Fibroblast of skin of left biceps (primary cell): ENCODE measurements at places on chromosomes 13 and 19.

GRCh38 chr19:7224209-7224686 lies 70.0 kb downstream of the INSR start:
- DNase-seq, result no peak

DNA sequence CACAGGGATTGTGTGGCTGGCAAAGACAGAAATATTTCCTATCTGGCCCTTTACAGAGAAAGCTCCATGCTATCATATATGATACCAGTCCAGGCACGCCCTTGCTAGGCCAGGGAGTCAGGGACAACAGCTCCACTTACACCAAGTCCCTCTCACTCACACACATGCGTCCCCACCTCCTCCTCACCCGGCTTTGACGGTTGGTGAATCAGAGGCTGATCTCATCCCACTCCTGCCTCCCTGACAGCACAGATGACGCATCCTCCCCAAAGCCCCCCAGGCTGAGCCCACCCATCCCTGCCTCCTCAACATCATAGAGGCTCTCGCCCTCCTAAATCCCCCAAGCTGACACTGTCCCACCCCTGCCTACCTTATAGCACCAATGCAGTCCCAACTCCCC lies 62.7 kb downstream of the F2RL3 start:
- no peak for DNase-seq

DNA sequence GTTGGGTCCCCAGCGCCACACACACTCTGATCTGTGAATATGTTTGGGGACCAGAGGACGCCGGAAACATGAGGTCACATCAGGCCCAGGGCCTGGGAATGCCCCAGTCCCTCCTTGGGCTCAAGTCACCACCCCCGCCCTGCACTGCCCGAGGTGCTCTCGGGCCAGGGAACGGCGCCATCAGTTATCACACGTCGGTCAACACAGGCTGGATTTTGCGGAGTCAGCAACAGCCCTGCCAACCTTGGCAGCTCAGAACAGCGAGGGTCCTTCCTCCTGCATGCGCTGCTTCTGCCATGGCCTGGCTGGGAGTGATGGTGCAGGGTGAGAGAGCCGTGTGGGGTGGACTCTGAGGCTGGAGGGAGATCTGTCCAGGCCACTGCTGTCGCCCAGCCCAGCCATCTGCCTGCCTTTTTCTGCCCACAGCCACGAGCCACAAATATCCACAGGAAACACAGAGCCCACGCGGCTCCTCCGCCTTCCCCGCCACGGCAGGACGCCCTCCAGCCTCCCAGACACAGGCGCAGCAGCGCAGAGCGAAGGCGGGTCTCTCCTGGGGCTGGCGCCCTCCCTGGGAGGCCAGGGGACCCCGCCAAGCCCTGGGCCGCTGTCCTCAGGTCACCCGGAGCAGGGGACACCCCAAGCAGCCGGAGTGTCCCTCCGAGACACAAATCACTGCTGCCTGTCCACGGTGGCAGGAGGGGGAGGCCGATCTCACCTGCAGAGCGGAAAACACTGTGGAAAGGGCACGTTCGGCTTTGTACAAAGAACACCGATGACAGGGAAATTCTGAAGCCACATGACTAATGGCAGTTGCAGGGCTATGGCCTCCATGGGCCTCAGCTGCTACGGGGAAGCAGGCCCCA lies 31.6 kb upstream of the CACTIN start:
- DNase-seq, result no peak

GRCh38 chr13:37495046-37495445 lies 103.5 kb downstream of the POSTN start:
- DNase-seq, result no peak

- no peak for DNase-seq
Measured at GRCh38 chr13:20775961-20776360, 2.2 kb upstream of the EEF1AKMT1 start.

GRCh38 chr13:34034411-34034810 lies 216.5 kb downstream of the RFC3 start:
- DNase-seq, result no peak

DNA sequence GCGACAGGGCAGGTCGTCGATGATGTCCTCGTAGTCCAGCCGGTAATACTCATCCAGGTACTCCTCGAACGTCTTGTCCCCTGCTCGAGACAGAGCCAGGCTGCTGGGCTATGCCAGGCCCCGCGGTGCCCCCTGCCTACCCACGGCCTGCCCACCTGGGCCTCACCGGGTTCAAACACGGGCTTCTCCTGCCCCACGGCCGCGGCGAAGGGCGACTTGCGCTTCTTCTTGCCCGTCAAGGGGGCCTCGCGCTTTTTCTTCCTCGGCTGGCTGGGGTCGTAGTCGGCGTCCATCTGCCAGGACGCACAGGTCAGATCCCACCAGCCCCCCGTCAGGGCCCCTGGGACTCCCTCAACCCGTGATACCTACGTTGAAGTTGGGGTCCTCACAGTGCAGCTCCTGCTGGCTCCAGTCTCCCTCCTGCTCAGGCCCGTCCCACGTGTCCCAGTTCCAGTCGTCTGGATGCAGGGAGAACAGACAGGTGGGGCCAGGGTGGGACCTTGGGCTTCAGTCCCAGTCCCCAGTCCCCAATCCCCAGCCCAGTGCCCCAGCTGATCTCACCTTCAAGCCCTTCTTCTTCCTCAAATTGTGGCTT lies 8.1 kb downstream of the KRI1 start:
- DNase-seq, result no peak

DNA sequence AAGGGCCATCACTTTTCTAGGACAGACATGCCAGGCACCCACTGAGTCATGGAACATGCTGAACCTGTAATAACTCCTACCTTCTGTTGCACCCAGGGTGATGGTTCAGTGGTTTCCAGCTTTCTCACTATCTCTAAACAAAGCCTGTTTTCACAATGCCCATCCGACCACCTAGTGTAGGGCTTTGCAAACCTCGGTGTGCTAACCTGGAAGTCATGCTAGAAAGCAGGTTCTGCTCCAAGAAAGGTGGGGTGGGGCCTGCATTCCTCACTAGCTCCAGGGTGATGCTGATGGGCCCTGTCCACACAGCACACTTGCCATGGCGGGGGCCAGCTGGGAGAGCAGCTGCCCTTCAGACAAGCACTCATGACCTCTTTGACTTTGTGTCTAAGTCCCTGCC lies 43.4 kb downstream of the COL4A2 start:
- DNase-seq, result no peak

DNA sequence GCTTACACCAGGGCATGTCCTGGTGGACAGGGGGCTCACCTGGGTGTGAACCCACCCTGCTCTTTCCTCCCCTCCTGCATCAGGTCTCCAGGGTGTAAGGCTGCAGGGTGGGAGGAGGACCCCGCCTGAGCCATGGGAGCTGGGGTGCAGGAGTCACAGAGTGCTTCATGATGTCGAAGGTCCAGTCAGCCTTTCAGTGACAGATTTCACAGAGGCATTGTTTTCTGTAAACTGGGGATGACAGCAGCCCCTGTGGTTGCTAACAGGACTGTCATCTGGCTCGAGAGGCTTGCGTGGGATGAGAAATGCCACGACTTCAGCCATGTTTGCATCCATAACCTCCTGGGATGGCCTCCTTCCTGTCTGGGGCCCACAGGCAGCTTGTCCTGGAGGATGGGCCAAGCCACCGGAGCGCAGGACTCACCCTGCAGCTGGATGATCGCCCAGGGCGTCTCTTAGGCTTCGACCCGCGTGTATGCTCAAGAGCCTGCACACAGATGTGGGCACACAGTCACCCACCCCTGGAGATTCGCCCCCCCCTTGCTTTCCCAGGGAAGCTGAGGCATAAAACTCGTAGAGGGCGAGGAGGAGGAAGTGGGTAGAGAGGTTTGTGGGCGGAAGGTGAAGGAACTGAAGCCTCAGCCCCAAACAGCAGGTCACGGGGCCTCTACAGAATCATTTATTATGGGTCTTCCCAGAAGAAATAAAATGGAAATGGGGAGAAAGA lies 4.9 kb downstream of the NANOS3 start:
- no peak for DNase-seq

DNA sequence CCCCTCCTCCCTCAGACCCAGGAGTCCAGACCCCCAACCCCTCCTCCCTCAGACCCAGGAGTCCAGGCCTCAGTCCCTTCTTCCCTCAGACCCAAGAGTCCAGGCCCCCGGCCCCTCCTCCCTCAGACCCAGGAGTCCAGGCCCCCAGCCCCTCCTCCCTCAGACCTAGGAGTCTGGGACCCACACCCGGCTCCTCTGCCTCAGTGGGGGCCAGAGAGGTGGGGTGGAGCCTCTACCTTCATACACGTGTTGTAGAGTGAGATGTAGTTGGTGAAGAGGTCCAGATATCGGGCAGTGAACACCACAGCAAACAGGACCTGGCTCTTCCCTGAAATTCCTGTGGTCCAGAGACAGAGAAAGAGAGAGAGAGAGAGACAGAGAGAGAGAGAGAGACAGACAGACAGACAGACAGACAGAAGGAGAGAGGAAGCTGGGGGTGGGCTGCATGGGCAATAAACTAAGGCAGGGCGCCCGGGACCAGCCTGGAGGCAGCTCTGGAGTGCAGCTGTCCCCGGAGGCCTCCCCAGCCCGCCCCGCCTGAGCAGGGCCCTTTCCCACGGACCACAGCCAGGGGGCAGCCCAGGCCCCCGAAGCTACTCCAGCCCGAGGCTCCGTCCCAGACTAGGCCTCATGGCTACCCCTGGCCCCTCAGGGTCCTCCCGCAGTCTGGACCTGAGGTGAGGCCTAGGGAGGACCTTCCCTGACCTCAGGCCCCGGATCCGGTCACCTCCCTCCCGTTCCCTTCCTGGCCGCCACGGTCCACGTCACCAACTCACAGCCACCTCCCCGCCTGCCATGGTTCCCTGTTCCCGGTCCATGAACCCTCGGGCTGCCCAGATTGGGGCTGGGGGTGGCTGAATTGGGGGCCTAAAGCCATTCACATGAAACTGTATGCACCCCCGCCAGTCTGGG lies 907 bp downstream of the KDELR1 start:
- no peak for DNase-seq

DNA sequence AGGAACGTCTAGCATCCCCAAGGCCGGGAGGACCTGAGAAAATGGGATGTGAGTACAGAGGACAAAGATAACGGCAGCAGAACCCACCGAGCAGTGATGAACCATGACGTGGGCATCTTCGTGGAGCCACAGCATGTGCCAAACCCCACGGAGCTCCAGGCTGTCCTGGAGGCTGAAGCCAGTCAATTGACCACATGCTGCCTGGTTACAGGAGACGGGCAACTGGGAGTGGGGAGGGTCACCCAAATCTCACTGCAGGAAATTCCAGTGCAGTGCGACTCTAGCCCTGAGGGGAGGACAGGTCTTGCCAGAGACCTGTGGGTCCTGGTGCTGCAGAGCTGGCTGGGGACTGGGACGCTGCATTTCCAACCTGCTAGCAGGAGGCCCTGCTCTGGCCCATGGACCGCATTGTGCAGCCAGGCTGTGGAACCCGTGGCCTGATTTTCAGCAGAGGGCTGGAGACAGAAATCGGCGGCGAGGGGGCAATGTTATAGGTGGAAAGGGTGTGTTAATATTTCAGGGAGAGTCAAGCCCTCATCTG lies 3.2 kb upstream of the GRTP1 start:
- DNase-seq, result no peak

- peak; percentile 1 for DNase-seq
Measured at GRCh38 chr13:89227356-89227755, 1556.2 kb downstream of the SLITRK5 start.

- DNase-seq, result no peak
Measured at GRCh38 chr13:40410315-40410714, 256.1 kb downstream of the FOXO1 start.

DNA sequence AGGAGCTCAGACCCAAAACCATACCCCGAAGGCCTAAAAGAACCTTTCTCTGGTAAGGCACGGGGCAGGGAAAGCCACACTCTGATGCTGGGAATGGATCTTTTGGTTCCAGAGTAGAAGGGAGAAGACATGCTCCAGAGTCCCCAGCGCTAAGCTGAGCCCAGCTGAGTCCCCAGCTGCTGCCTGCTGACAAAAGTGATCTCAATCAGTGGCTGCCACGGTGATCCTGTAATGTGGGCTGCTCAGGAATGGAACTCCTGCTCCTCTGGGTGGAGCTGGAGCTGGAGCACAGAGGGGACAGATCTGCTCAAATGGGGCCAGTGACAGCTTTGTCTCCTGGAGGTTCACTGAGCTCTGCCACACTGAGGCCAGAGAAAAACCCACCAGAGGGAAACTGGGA lies 70.5 kb downstream of the MLLT1 start:
- DNase-seq, result no peak

GRCh38 chr13:43431841-43432240 lies 354.9 kb downstream of the ENOX1 start:
- DNase-seq, result no peak

DNA sequence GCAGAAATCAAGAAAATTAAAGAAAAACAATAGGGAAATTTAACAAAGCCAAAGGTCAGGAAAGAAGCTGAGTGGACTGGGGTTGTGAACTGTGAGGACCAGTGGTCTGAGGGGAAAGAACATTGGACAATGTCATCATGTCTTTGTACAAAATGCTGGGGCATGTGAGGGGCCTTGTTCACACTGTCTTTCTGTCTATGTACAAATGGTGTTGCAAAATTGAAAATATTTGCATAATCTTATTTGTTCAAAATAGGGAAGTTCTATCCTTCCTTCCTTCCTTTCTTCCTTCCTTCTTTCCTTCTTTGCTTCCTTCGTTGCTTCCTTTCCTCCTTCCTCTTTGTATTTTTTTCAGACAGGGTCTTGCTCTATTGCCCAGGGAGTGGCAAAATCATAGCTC lies 79.2 kb upstream of the SCEL start:
- no peak for DNase-seq

DNA sequence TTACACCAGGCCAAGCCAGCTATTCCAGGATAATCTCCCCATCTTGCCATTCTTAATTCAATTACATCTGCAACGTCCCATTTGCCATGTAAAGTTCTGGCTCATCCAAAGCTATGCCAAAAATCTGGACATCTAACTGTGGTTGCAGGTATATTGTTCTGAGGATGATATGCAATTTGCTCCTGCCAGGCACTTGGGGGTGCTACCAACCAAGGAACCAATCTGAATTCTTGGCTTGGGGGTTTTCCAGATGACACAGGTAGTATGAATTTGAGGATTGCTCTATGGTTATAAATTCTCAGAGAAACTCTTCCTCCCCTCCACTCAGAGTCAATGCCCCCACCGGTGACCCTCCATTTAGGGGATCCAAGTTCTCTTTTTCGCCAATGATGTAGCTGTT lies 33.0 kb downstream of the CRYL1 start:
- no peak for DNase-seq

GRCh38 chr13:110676595-110677587 lies 29.0 kb downstream of the CARS2 start:
- no peak for DNase-seq
